ENCODE measurements at places on chromosomes 12 and 14.
A peak's percentile ranks its signal among the peaks of the same experiment; 100 is the strongest.

GRCh38 chr14:53601409-53601808 lies 355.2 kb downstream of the BMP4 start:
- DNase-seq, result no peak

DNA sequence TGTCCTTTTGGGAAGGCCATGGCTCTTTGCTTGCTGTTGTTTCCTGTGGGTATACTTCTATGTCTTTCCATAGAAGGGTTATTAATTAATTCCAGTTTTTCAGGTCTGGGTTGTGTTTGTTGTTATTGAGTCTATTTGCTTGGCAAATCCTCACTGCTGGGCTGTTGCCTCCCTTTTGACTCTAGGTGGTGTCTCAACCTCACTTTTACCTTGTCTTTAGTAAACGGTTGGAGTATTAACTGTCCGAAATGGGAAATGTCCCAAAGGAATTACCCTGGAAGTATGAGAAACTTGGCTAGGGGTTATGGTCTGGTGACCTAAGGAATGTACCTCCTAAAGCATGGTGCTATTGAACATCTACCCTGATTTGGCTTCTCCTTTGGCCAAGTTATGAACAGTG lies 16.7 kb downstream of the PRH1 start:
- no peak for DNase-seq

DNA sequence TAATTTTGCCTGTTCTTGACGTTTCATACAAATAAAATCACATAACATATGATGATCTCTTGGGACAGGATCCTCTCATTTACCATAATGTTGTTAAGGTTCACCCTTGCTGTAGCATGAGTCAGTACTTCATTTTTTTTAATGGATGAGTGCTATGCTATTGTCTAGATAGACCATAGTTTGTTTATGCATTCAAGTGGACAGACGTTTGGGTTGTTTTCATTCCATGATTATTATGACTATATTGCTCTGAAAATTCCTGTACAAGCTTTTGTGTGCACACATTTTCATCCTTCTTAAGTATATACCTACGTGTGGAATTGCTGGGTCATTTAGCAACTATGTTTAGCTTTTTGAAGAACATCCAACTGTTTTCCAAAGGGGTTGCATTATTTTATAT lies 325.6 kb upstream of the TMEM132C start:
- DNase-seq, result no peak

- no peak for DNase-seq
Observed at GRCh38 chr12:23352670-23353069, 596.8 kb downstream of the SOX5 start.

GRCh38 chr14:103416916-103417315 lies 31.7 kb downstream of the MARK3 start:
- DNase-seq, result no peak

- DNase-seq, result peak; percentile 72
Observed at GRCh38 chr14:24051789-24052655, at the start of gene CARMIL3. Gene CARMIL3 (plus strand): TSS chr14:24052009. CDS start chr14:24052154, 145 bp downstream.

GRCh38 chr12:2120982-2121758 lies 68.4 kb downstream of the CACNA1C start:
- no peak for DNase-seq

DNA sequence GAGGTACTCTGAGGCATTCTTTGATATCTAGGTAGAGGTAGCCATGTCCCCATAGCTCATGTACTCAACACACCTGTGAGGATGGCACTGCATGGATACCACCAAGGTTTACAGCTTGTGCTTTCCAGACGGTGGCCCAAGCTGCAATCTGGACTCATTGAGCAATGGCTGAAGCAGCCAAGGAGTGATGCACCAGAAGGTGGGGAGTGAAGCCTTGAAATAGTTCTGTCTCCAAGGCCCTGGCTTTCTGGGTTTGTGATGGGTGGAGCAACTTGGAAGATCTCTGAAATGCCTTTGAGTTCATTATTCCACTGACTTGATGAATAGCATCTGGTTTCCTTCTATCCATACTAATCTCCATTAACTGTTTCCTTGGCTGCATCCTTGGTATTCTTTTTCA lies 290.0 kb upstream of the NOVA1 start:
- DNase-seq, result no peak

GRCh38 chr12:114757684-114758325 lies 73.8 kb upstream of the TBX3 start:
- DNase-seq, result no peak

DNA sequence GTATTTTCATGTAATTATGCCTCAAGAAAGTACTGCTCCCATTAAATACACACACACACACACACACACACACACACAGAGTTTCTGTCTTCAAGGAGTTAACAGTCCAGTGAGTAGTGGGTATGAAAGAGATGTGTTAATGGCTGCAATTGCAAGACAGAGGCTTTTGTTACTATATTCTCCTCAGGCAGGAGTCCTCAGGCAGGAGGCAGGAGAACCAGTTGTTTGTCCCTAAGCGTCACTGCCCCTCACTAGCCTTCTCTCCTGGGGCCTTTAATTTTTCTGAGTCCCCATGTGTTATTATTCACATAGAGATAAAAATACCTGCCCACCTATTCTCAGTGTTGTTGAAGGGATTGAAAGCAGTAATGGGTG lies 31.2 kb downstream of the DAD1 start:
- DNase-seq, result no peak

- no peak for DNase-seq
Observed at GRCh38 chr12:3042394-3042793, 34.8 kb upstream of the TSPAN9 start.

DNA sequence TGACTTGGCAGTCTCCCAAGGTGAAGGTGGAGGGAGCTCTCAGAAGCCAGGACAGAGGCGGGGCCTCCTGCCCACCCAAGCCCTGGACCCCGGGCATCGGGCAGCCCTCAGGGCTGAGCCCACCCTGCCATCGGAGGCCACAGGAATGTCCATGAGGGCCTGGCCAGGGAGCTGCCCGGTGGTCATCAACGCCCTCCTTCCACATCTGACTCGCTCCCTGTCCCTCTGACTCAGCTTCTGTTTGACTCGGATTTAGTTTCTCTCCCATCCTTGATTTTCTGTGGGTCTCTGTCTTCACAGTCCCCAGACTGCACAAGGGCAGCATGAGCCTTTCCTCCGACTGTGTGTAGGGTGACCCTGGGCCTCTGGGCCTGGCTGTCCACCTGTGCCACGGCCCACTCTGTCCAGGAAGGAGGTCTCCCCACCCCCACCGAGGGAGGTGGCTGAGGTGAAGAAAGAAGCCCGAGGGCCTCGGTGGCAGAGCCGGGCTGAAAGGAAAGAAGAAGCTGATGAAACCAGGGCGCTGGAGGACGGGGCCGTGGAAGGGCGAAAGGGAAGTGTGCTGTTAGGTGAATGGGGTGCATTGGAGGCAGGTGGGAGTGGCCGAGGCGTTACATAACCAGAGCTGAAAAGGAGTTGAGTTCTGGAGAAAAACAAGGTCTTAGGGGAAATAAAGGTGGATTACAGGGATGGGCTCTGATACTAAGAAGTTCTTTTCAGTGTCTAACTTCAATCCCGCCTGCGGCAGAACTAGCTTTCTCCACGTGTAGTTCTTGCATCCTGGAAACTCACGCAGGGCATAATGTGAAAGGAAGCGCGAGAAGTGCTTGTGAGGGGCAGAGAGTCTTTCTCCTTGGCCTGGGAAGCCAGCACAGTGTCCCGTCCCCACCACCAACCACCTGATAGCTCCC lies 16.7 kb upstream of the TMEM106C start:
- DNase-seq, result no peak

All from hypothalamus (tissue), 51 donors.